ENCODE measurements at places on chromosomes 13 and 19.

DNA sequence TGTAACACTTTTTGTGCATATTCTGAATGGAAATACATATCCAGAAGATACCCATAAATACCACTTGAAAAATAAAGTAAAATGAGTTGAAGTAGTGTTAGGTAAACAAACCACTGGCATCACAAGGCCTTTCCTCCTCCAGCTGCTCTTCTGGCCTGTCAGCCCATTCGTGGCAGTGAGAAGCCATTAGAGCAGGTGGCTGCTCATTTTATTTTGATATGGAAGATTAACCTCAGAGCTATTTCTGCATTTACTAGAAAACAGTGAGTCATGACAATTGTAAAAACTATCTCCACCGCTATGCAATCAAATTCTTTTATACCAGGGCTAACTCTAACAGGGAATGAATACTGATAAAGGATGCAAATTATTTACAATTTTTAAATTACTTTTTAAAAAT lies 2898.1 kb downstream of the PCDH9 start:
- no peak for DNase-seq

DNA sequence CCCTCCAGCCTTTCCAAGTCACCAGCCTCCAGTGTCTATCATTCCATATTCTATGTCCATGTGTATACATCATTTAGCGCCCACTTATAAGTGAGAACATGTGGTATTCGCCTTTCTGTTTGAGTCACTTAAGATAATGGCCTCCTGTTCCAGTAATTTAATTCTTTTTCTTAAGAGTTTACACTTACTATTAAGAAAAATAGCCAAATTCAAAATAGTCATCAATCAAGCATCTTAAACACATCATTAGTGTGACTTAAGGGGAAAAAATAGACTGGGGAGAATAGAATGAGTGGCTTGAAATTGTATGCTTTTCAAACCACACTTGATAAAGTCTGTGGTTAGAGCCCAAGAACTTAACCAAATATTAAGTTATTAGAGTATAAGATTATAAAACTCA lies 248.0 kb downstream of the MAB21L1 start:
- DNase-seq, result no peak

DNA sequence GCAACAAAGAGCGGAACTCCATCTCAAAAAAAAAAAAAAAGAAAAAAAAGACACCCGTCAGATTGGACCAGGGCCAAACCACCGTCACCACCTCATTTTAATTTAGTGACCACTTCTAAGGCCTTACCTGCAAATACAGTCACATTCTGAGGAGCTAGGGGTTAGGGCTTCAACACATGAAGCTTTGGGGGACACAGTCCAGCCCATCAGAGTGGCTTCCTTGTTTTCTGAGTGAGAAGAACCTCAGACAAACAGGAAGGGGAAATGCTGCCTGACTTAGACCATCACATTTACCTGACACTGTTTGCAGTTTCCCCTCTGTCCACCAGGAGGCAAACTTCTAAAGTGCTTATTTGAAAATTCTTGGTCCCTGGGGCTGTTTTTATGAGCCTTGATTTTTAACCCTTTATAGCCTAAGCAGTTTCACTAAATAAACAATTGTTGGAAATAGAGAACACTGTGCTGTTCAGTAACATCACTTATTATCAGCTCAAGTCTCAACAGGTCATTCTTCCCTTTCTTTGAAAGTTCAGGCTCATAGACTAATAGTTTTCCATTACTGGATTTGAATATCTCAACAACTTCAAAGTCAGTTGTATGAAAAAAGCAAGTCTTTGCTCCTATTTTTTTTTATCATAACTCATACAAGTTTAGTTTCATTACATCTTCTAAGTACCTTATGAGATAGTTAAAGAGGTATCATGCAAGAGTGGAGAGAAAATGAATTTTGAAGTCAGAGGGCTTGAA lies 74.9 kb upstream of the WASF3 start:
- peak; percentile 36 for DNase-seq

DNA sequence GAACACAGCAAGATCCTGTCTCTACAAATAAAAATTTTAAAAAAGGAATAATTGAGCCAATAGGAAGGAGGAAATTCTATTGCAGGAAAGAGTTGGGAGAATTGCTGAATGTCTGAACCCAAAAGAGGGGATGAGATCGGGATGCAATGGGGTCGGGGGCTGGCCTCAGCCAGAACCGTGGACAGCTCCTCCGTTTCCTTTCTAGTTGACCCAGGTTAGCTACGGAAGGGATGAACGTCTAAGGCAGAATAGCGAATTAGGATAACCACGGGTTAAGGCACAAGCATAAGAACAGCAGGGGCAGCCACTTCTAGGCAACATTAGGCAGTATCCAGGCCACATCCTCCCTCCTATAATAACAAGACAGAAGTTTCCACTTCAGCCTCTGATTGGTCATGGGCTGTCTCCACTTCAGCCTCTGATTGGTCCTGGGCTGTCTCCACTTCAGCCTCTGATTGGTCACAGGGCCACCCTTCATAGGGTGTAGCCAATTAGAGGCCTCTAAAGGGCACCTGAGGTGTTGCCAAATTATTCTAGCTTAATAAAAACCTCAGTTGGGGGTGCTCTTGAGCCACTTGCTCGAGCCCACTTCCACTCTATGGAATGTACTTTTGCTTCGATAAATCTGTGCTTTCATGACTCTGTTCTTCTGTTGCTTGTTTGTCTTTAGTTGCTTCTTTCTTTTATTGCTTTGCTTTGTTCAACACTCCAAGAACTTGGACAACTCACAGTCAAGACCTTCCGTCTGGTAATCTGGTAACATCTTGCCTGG lies 24.9 kb upstream of the TPM4 start:
- DNase-seq, result no peak

GRCh38 chr13:23709536-23709935 lies 139.3 kb downstream of the TNFRSF19 start:
- DNase-seq, result no peak

DNA sequence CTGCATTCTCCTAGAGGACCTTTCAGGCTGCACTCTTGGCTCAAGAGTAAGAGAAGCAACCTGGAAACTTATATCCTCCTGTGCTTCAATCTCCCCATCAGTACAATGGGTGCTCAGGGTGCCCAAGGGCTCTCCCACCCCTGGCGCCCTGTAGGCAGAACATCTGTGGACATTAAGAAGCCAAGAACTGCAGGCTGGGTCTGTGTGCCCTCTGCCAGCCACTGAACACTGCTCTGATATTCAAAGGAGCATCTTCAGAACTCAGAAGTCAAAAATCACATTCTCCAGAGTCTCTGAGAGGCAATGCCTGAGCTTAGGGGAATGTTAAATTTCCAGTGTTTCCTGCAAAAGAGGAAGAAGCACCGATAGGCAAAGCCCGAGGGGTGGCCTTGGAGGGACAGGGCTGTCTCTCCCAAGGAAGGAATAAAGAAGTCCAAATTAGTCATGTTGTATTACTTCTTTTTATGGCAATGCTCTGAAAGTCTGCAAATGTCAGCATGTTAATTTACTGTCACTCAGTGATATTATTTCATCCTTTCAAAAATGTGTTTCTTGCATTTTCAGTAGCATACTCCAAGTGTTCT lies 88.1 kb downstream of the TSHZ3 start:
- DNase-seq, result no peak

GRCh38 chr13:36533806-36534205 lies 101.5 kb downstream of the CCNA1 start:
- DNase-seq, result no peak

- no peak for DNase-seq
These were observed 115.3 kb downstream of the TBC1D4 start for GRCh38 chr13:75366380-75367280.

DNA sequence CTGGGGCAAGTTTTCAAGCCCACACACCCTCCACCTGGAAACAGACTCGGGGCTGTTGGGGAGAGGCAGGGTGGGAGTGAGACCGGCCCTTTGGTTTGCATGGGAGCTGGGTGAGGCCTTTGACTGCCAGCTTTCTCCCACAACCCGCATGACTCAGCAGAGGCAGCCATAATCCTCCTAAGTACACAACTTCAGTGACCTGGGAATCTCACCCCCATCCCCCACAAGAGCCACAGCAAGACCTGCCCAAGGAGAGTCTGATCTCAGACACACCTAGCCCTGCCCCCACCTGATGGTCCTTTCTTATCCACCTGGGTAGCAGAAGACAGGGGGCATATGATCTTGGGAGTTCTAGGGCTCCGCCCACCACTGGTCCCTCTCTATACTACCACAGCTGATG lies 1615.4 kb downstream of the EFNB2 start:
- no peak for DNase-seq

DNA sequence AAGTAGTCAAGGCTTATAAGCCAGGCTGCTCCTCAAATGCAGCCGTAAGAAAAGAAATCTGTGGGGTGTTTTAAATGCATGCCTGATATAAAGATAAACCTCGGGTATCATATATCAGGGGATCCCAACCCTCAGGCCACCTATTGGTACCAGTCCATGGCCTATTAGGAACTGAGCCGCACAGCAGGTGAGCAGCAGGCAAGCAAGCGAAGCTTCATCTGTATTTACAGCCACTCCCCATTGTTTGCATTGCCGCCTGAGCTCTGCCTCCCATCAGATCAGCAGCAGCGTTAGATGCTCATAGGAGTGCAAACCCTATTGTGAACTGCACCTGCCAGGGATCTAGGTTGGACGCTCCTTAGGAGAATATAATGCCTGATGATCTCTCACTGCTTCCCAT lies 233.5 kb upstream of the SERP2 start:
- DNase-seq, result no peak

GRCh38 chr19:11806354-11807098 lies 7.5 kb upstream of the ZNF440 start:
- no peak for DNase-seq

DNA sequence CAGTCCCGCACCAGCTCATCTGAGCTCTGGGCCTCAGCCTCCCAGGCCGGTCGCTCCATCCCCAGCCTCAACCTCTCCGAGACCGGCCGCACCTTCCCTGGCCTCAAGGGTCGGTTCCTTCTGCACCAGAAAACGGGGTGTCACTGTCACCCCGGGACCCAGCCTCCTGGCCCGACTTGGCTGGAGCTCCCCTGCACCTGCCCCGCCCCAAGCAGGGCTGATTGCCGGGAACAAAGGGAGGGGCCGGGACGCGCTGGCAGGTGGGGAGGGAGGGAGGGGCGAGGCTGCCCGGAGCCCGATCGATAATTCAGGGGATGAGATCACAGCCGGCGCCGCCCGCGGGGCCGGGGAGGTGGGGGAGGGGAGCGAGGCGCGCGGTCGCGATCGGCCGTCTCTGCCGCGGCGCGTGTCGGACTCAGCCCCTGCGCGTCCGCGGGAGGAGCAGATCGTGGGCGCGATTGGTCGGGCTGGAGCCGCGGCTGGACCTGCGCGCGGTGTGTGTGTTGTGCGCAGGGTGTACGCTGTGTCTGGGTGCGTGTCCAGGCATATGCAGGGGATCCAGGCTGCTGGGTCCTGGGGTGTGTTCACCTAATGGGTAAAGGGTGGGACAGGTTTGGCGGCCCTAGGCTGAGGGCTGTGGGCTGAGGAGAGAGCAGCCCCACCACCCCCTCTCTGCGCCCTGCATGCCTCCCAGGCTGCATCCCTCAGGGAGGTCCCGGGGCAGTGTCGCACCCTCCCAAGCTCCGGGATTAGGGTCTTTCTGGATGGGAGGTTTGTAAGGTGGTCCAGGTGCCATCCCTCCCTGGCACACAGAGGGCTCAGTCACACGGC lies 1.1 kb upstream of the SHC2 start:
- no peak for DNase-seq

DNA sequence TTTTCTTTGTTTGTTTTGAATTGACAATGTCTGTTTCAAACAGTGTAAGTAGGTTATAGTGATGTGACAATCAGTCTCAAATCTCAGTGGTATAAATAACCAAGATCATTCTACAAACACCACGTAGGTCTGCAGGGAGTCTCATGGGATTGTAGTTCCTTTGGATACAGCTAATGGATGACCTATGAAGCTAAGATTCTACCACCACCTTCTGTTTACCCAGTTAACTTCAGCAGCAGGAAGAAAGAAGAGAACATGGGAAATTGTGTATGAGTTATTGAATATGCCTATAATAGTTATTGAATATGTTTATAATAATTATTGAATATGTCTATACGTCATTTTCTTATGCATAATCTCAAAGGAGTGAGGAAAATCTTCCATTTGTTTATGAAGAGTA lies 63.9 kb upstream of the SLITRK5 start:
- no peak for DNase-seq

- no peak for DNase-seq
These were observed 24.5 kb downstream of the TMED1 start for GRCh38 chr19:10811391-10812111.

- DNase-seq, result peak; percentile 46
These were observed 3.9 kb downstream of the SLC1A5 start for GRCh38 chr19:46784262-46785053.

DNA sequence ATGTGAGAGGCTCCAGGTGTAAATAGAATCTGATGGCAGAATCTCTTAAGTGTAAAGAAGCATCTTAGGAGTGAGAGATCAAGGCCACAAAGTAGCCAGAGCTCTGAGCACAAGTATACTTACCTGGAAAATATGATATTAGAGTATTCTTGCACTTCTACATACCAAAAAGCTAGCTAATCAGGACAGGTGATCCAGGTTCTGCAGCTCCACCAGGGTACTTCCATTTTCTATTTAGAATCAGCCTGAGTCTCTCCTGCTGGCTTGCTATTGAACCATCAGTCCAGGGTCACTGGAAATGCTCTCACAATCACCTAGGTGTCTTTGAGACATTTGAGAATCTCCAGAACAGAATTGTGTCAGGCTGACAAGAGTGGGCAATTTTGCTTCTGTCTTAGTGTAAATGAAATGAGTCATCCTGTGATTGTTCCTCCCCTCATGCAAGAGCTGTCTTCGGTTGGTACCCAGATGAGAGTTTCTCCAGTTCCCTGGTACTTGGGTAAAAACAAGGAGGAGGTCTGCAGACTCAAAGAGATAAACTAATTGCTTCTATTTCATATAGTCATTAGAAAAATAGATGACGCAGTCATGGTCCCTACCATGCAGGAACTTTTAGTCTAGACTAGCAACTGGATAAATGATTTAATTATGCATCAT lies 14.6 kb downstream of the ZNF254 start:
- DNase-seq, result no peak

DNA sequence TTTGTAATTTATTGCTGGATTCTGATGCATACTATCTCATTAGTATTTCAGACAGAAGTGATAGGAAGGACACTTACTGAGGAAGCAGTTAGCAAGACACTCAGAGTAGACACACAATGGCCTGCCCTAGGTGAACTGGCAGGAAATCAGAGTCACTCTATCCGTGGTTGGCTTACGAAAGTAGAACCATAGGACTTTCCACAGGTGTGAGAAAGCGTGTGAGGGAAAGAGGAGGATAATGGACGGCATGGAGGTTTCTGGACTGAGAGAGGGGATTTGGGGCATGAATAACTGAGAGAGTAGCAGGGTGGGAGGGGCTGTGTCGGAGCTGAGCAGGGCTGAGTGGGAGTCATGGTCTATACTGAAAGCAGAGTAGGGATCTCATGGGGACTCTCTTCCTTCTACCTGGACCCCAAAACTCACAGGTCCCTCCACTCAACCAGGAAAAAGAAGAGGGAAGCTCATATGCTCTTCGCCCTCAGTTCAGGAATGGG lies 18.7 kb upstream of the EID2 start:
- no peak for DNase-seq

All from activated T-cell treated with anti-CD3 and anti-CD28 coated beads for 4 hours (primary cell).